ENCODE measurements at places on chromosomes 6 and 20.

DNA sequence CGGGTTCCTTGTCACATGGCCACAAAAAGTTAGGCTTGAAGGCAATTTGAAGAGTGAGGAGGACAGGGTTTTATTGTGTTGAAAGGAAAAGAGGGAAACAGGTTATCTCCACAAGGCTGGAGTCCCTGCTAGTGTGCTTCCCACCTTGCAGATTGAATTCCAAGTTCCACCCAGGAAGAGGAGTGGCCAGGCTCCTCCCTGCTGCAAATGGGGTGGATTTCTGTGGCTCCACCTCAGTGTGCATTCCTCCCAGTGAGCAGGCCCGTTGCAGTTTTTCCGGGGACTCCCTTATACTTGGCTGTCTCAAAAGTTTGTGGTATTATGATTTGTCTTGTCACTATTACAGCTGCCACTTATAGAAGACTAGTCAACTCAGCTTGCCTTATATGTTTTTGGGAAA lies 281.8 kb upstream of the PLCB4 start:
- DNase-seq = no peak

- no peak for DNase-seq
These were observed 1092.0 kb upstream of the MAP3K7 start for GRCh38 chr6:91678679-91679446.

DNA sequence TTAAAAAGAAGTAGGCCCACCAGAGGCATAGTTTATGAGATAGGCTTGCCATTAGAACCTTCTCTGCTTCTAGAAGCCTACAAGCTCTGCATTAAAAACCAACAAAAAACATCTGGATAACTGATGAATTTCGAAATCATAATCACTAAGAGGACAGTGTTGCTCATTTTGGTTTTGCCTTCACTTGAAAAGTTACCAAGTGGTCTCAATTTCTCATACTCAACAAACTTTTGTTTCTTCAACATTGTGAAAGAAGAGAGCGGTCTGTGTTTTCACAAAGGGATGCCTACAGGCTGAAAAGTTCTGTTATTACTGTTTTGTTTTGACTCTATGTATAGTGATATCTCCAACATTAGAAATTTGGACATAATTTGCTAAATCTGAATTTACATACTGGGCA lies 98.9 kb downstream of the PDSS2 start:
- DNase-seq = no peak

GRCh38 chr6:132161283-132161682 lies 210.1 kb upstream of the CCN2 start:
- DNase-seq = no peak

GRCh38 chr6:38155144-38155543 lies 335.6 kb downstream of the ZFAND3 start:
- DNase-seq = no peak

DNA sequence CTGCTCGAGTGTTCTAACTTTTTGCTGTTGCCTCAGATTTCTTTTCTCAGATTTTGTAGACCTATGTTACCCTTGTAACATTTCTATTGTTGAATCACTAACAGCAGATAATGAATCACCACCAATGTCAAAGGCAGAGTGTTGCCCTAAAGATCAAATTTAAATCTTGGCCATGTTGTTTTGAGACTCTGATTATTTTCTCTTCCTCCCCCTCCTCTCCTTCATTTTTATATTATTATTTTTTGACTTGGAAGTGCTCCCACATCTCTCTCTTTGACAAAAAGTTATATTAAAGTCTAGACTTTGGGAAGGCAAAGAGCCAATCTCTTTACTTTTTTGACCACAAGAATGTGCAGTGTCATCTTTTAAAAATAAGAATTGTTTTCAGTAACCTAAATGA lies 422.7 kb downstream of the NKAIN2 start:
- no peak for DNase-seq

- DNase-seq = no peak
These were observed 462.6 kb downstream of the HDGFL1 start for GRCh38 chr6:23031986-23032385.

DNA sequence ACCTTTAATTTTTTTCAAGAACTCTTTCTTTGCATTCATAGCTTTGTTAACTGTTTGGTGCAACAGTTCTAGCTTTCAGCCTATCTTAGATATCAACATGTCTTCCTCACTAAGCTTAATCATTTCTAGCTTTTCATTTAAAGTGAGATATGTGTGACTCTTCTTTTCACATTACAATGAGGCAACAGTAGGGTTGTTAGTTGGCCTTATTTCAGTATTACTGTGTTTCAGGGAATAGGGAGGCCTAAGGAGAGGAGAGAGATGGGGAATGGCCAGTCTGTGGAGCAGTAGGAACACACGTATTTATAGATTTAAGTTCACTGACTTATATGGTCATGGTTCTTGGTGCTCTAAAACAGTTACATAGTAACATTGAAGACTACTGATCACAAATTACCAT lies 35.8 kb downstream of the CST9L start:
- no peak for DNase-seq

DNA sequence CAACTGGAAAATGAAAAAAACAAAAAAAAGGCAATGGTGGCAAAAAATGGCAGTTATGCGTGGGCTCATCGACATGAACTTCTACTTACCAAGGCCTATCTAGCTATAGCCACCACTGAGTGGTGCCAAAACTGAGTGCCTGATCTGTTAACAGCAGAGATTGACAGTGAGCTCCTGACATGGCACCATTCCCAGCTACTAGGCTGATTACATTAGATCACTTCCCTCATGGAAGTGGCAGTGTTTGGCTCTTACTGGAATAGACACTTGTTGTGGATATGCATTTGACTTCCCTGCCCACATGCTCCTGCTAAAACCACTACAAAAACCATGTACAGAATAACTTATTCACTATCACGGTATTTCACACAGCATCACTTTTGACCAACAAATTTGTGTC lies 216.1 kb upstream of the SGK1 start:
- no peak for DNase-seq

DNA sequence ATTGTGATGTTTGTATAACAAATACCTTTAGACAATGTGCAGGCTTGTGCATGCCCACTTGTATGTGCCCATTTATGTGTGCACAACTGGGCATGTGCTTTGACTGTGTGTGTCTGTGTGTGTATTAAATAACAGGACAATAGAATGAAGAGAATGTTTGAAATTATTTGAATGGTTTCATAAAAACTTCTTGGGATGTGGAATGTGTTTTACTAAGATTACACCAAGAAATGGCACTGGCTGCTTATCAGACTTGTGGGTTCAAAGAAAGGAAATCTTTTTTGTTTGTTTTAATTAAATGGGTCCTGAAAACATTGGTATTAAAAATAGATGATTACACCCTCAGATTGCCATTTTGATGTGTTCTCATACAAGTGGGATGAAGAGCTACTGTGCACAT lies 191.6 kb upstream of the CCN2 start:
- DNase-seq = no peak

DNA sequence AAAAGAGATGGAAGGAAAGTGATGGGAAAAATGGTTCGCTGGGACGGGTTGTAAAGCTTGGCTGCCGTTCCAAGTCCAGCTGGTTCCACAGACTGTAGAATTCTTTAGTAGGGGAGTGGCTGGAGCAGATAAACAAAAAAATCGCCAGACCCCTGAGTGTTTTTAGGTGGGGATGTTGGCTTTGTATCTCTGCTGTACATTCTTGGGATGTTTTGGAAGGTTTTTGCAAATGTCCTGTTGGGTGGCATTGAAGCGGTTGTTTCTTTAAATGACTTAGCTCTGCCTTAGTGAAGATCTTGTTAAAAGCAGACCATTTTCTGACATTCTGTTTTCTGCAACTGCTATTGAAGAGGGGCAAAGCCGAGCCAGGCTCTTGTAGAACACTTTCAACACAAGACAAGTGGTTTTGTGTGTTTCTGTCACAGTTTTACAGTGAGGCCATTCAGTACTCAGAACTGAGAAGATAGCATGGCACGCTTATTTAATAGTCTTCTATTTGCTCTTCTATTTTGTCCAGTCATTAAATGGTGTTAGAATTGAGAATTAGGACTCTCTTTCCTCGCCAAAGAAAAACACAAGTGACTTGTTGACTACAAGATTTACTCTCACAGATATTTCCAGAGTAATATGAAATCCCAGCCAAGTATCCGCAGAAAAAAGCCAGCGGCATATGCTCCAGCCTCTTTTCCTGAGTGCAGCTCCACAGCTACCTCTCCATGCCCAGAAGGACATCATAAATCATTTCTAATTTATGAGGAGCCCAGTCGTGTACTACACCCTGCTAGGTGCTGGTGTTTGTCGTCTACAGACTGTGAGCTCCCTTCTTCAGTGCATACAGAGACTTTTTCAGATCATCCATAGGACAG lies 65.8 kb downstream of the PHACTR2 start:
- no peak for DNase-seq

- DNase-seq = no peak
These were observed 73.0 kb upstream of the FAM8A1 start for GRCh38 chr6:17527076-17527475.

DNA sequence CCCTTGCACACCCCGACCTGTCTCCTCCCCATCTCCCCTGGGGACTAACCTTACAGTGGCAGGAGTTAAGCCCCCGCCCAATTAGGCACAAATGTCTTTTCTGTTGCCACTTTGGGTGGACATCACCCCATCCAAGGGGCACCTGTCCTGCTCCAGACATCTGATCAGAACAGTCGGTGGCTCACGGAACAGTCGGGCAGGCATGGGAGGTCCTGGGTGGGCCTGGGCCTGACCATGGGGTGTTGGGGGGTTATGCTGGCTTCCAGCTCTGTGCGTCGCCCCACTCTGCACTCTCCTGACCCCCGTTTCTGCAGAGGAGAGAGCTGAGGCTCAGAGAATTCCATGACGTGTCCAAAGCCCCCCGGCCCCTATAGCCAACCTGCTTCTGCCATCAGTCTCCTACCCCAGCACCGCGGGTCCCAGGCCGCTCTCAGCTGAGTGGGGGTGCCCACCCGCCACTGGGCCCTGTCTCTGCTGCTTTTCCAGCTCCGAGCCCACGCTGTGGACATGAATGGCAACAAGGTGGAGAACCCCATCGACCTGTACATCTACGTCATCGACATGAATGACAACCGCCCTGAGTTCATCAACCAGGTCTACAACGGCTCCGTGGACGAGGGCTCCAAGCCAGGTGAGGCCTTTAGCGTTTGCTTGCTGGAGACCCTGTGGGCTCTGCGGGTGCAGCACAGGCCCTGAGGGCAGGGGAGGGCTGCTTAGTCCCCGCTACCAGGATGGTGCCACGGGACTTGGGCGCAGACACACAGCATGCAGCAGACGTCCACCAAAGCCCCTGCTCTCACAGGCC lies 213.2 kb downstream of the TAF4 start:
- DNase-seq = no peak

GRCh38 chr6:76684875-76685274 lies 612.4 kb upstream of the IMPG1 start:
- DNase-seq = no peak

GRCh38 chr20:51583073-51583472 lies 40.6 kb upstream of the NFATC2 start:
- no peak for DNase-seq

- DNase-seq = no peak
These were observed 14.1 kb downstream of the MYBL2 start for GRCh38 chr20:43680981-43681380.

GRCh38 chr20:32902456-32903420 lies 44.0 kb downstream of the EFCAB8 start:
- DNase-seq = no peak

All from NCI-H1694 (cell line).